Sigmoid colon (tissue), 7 donors: ENCODE measurements at places on chromosomes 4 and X. TPM values are rescaled to one million over a fixed set of nuclear protein-coding genes. Genes with fewer than 3 reads are reported as not detected.

SH3TC1 gene
- total RNA-seq: 8.8 TPM

- no peaks in the 10 kb centered on the region for H3K36me3 ChIP-seq
- DNase-seq: no peak
- no peaks in the 10 kb centered on the region for H3K27me3 ChIP-seq
- H3K4me3 ChIP-seq: no peak overlapping the region
- H3K27ac ChIP-seq: no peak overlapping the region
Observed at GRCh38 chr4:75849461-75849860, 52.8 kb downstream of the PPEF2 start.

EDA gene
- 6.4 TPM for total RNA-seq

GRCh38 chr4:75325318-75325979 lies 188.8 kb downstream of the RCHY1 start:
- H3K4me1 ChIP-seq: peaks cover 21% of the 10 kb centered on the region
- no peaks in the 10 kb centered on the region for H3K27me3 ChIP-seq

ERAS gene
- not detected for total RNA-seq

PITX2 gene
- 0.95 TPM for total RNA-seq

GRCh38 chrX:105302246-105302645 lies 81.8 kb upstream of the TEX13A start:
- H3K36me3 ChIP-seq: no peaks in the 10 kb centered on the region
- DNase-seq: no peak
- no peaks in the 10 kb centered on the region for H3K27me3 ChIP-seq
- no peak overlapping the region for H3K27ac ChIP-seq
- H3K4me1 ChIP-seq: no peaks in the 10 kb centered on the region

- H3K27me3 ChIP-seq: no peaks in the 10 kb centered on the region
- peak overlapping the region; percentile 94 for H3K27ac ChIP-seq
Observed at GRCh38 chr4:82429728-82430192, 502 bp downstream of the HNRNPDL start.

GRCh38 chrX:40663880-40664630 lies 16.7 kb upstream of the CXorf38 start:
- H3K36me3 ChIP-seq: peaks cover 8% of the 10 kb centered on the region
- no peak for DNase-seq
- H3K27me3 ChIP-seq: no peaks in the 10 kb centered on the region
- H3K4me3 ChIP-seq: no peak overlapping the region
- H3K27ac ChIP-seq: no peak overlapping the region

DNA sequence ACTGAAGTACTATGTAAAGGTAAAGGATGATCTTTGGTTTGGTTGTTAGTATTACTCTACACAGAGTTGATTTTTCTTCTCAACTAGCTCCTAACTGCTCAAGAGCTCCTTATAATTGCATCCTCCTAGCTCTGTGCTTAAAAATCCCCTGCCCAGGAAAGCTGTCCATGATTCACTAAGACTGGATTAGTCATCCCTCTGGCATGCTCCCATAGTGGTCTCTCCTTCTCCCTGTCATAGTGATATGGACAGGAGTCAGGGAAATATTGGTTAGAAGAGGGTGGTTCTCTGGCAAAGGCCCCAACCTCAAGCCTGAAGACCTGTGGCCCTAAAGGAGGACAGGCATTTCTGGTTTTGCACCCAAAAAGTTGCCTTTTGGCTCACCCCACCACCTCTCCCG lies 242.3 kb upstream of the KCNIP4 start:
- H3K36me3 ChIP-seq: no peaks in the 10 kb centered on the region
- H3K4me3 ChIP-seq: no peak overlapping the region
- H3K27me3 ChIP-seq: no peaks in the 10 kb centered on the region

P2RY10 gene
- 0.33 TPM for total RNA-seq

DNA sequence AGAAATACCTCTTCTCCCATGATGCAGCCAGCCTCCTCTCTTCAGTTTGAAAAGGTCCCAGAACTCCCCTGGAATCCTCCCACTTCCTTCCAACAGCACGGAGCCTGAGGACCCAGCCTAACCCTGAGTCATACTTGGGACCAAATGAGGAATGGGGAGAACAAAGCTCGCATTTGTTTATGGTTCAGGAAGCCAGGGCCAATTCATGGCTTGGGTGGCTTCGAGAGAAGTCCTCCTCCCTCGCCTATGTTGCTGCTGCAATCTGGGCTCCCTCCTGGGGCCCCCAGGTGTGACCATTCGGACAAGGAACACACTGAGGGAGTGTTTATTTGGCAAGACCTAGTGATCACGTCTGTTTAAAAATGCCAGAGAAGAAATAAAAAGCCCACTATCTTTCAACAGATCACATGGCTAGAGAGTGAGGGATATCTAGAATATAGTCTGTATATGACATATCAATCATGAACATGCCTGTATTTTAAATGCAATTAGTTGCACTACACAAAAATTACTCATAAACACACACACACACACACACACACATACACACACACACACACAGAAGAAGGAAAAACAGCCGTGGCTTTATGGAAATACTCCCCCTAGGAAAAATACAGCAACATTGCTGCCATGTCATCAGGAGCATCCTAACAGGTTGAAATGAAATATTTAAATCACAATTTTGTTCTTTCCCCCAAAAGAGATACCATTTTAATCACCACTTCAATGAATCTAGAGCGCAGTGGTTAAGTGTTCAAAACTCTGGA lies 155.7 kb upstream of the MAP3K15 start:
- H3K4me3 ChIP-seq: no peak overlapping the region
- no peaks in the 10 kb centered on the region for H3K36me3 ChIP-seq
- H3K27me3 ChIP-seq: no peaks in the 10 kb centered on the region
- no peaks in the 10 kb centered on the region for H3K4me1 ChIP-seq
- DNase-seq: peak; percentile 72
- H3K27ac ChIP-seq: peak overlapping the region; percentile 42

GRCh38 chr4:118981171-118981838 lies 92.7 kb downstream of the SYNPO2 start:
- H3K27me3 ChIP-seq: no peaks in the 10 kb centered on the region
- H3K36me3 ChIP-seq: no peaks in the 10 kb centered on the region
- H3K4me3 ChIP-seq: peak overlapping the region; percentile 15
- H3K4me1 ChIP-seq: peaks cover 85% of the 10 kb centered on the region
- DNase-seq: no peak

DNA sequence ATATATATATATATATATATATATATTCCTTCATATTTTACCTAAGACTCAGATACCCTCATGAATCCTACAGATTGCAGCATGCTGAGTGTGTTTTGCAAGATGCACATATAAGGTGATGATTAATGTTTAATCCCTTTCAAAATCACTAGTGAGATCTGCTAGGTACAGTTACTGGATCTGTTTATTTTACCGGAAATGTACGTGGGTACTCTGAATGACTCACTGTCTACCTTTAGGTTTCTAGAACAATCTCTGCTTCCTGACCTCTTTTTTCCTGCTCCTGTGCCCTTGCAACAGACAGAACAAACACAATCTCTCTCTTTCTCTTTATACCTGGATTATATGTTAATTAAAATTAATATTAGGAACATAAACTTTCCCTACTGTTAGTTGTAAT lies 379.6 kb downstream of the FAM133A start:
- no peak overlapping the region for H3K27ac ChIP-seq
- H3K36me3 ChIP-seq: no peaks in the 10 kb centered on the region
- H3K27me3 ChIP-seq: no peaks in the 10 kb centered on the region
- DNase-seq: no peak

TCEAL1 gene
- total RNA-seq: 186 TPM

AREG gene
- 10.9 TPM for total RNA-seq

DNA sequence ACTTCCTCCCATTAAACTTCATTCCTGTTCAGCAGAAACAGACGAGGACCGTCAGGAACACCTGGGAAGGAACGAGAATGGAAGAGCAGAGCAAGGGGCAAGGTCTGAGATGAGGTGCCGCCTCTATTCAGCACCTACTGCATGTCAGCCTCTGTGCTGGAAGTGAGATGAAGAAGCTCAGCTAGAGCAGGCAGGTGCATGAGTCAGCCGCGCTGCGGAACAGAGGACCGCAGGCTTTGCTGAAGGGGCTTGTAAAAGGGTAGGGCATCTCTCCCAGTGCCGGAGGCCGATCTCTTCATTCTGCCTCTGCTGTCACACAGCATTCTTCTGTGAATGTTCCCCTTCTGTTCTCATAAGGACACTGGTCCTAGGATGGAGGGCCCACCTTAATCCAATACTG lies 6.1 kb upstream of the ABLIM2 start:
- no peaks in the 10 kb centered on the region for H3K36me3 ChIP-seq
- H3K27me3 ChIP-seq: peaks cover 2% of the 10 kb centered on the region
- peaks cover 6% of the 10 kb centered on the region for H3K4me1 ChIP-seq
- DNase-seq: no peak
- no peak overlapping the region for H3K4me3 ChIP-seq

DNA sequence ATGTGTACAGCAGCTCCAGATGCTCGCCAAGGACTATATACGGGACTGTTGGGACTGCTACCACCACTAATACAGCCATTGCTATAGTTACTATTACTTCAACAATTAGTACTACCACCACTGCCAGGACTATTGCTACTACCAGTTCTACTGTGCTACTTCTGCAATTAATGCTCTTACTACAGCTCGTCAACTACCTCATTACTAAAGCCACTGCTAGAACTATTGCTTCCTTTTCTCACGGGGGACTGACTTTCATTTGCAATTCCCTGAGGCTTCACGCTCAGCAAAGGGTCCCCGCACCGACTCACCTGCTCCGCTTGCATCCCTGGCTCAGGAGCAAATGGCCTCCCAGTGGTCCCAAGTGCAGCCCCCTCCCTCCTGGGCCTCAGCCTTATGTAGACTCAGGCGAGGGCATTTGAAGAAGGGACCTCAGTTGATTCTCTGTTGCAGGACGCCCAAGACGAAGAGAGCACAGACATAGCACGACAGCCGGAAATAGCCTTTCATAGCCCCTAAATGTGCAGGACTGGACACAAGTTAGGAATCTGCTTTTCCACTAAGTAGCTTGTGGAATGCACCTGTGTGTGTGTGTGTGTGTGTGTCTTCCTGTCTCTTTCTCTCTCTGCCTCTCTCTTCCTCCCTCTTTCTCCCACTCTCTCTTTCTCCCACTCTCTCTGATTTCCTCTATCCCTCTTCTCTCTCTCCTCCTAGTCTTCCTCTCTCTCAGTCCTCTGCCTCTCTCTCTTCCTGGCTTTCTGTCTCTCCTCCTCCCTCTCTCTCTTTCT lies 294.8 kb downstream of the ASMT start:
- no peak overlapping the region for H3K27ac ChIP-seq
- H3K36me3 ChIP-seq: no peaks in the 10 kb centered on the region
- H3K4me1 ChIP-seq: no peaks in the 10 kb centered on the region
- no peak overlapping the region for H3K4me3 ChIP-seq
- H3K27me3 ChIP-seq: no peaks in the 10 kb centered on the region

GRCh38 chr4:174580597-174580996 lies 58.3 kb upstream of the HPGD start:
- H3K4me3 ChIP-seq: no peak overlapping the region
- DNase-seq: no peak
- no peaks in the 10 kb centered on the region for H3K36me3 ChIP-seq
- H3K4me1 ChIP-seq: no peaks in the 10 kb centered on the region
- no peak overlapping the region for H3K27ac ChIP-seq

DNA sequence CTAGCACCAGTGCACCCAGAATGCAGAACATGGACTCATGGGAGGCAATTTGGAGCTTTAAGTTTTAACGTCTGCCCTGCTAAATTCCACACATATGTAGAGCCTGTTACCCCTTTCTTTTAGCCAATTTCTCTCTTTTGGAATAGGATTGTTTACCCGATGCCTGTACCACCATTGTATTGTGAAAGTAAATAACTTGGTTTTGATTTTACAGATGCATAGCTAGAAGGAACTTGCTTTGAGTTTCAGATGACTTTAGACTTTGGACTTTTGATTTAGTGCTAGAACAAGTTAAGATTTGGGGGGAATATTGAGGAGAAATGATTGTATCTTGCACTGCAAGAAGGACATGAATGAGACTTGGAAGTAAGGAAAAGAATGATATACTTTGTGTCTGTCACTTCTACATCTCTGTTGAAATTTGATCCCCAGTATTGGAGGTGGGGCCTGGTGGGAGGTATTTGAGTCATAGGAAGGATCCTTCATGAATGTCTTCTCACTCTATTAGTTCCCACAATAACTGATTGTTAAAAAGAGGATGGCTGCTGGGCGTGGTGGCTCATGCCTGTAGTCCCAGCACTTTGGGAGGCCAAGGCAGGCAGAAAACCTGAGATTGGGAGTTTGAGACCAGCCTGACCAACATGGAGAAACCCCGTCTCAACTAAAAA lies 794.8 kb upstream of the LCORL start:
- H3K27me3 ChIP-seq: no peaks in the 10 kb centered on the region
- no peak overlapping the region for H3K27ac ChIP-seq
- DNase-seq: no peak
- H3K4me1 ChIP-seq: no peaks in the 10 kb centered on the region

STPG2 gene
- not detected for total RNA-seq

TBX22 gene
- not detected for total RNA-seq

DNA sequence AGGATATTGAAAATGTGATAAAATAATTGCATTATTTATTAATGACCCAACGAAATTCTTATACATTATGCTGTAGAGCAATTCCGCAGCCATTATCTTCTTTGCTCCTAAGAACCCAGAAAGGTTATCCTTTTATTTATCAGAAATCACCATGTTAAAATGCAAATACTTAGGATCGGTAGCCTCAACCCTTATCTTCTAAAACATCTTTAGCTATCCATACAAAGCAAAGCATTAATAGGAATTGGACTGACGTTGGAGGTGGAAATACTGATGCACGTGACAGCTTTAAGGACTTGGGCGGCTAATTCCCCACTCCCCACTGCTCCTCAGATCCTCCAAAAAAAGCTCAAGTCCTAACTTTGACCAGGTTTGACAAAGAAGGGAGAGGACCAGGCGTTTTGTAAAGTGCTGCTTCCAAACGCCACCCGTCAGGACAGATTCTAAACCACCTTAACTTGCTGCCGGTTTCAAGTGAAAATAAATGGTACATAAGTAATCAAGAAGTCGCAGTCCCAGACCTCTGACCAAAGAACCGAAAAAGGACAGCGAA lies 539 bp upstream of the SPCS3 start:
- H3K27me3 ChIP-seq: no peaks in the 10 kb centered on the region
- DNase-seq: no peak
- H3K36me3 ChIP-seq: no peaks in the 10 kb centered on the region
- H3K4me1 ChIP-seq: peaks cover 29% of the 10 kb centered on the region
